Heart left ventricle (tissue), 16 donors: ENCODE measurements at places on chromosomes 5 and 9. TPM values are rescaled to one million over a fixed set of nuclear protein-coding genes. Genes with fewer than 3 reads are reported as not detected.

- DNase-seq, result no peak
Measured at GRCh38 chr9:100580257-100580656, 2.4 kb downstream of the CAVIN4 start.

DNA sequence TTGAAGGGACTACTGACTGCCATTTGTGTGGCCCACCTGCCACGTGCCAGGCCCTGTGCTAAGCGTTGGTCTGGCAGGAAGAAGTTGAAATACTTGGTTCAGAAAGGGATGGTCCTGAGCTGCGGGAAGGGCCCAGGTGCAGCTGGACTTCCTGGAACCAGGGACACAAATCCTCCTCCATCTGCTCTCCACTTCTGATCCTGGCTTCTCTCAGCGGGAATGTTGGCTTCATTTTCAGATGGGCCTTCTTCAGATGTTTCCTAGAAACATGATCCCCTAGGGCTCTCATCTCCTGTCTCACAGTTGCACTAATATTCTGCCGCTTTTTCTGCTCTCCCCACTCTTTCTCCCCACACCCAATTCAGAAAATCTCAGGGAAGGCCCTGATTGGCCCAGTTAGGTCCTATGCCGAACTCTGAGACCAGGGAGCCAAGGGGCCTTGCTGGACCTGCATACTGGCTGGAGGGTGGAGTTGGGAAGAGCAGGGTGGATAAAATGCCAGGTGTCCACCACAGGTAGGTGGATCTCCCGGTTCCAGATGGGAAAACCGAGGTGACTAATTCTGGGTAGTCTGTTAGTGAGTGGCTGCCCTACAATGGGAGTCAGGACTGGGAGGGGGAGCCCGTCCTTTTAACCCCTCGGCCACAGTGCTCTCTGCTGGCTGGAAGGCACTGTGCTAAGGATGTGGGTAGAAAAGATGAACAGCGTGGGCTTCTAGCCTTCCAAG is 19.4 kb downstream of the PSAT1 start:
- DNase-seq, result no peak

GRCh38 chr5:139468421-139468931 is 2.3 kb upstream of the SMIM33 start:
- no peak for DNase-seq

- no peak for DNase-seq
Measured at GRCh38 chr5:56522169-56522568, 289.0 kb upstream of the ANKRD55 start.

FGD3 gene
- polyA plus RNA-seq, result 1.6 TPM

IFNA2 gene
- polyA plus RNA-seq, result not detected
